Breast epithelium (tissue), 4 donors: ENCODE measurements at places on chromosomes 4 and X. TPM values are rescaled to one million over a fixed set of nuclear protein-coding genes. Genes with fewer than 3 reads are reported as not detected.

Gene NOA1
- total RNA-seq, result 25.4 TPM

Gene GC
- total RNA-seq, result not detected

Gene GCNA
- total RNA-seq, result 3.0 TPM

Gene OTUD6A
- not detected for total RNA-seq

Gene HEPH
- 11.1 TPM for total RNA-seq

- H3K4me3 ChIP-seq, result no peak overlapping the region
- DNase-seq, result no peak
- no peak overlapping the region for H3K27ac ChIP-seq
- no peaks in the 10 kb centered on the region for H3K4me1 ChIP-seq
- no peaks in the 10 kb centered on the region for H3K27me3 ChIP-seq
- H3K36me3 ChIP-seq, result no peaks in the 10 kb centered on the region
Measured at GRCh38 chr4:5747738-5748375, 36.9 kb downstream of the EVC start.

GRCh38 chrX:15815779-15816437, 25.6 kb downstream of the ZRSR2 start:
- no peak overlapping the region for H3K27ac ChIP-seq
- DNase-seq, result no peak
- H3K27me3 ChIP-seq, result no peaks in the 10 kb centered on the region

GRCh38 chr4:6085028-6085690, 66.9 kb upstream of the C4orf50 start:
- H3K4me3 ChIP-seq, result no peak overlapping the region
- H3K36me3 ChIP-seq, result no peaks in the 10 kb centered on the region
- H3K27me3 ChIP-seq, result peaks cover 9% of the 10 kb centered on the region
- DNase-seq, result no peak
- no peak overlapping the region for H3K27ac ChIP-seq

GRCh38 chrX:120604361-120604782, 471 bp downstream of the MCTS1 start:
- DNase-seq, result no peak
- H3K27me3 ChIP-seq, result no peaks in the 10 kb centered on the region
- H3K4me1 ChIP-seq, result no peaks in the 10 kb centered on the region

GRCh38 chr4:6420036-6420435, 52.4 kb downstream of the PPP2R2C start:
- DNase-seq, result no peak
- H3K27me3 ChIP-seq, result peaks cover 13% of the 10 kb centered on the region
- no peak overlapping the region for H3K27ac ChIP-seq
- H3K36me3 ChIP-seq, result no peaks in the 10 kb centered on the region
- H3K4me1 ChIP-seq, result no peaks in the 10 kb centered on the region

- peak overlapping the region; percentile 33 for H3K27ac ChIP-seq
- DNase-seq, result no peak
- no peaks in the 10 kb centered on the region for H3K27me3 ChIP-seq
Measured at GRCh38 chr4:169100670-169101101, 90.6 kb upstream of the CBR4 start.

GRCh38 chr4:175875993-175876771, 64.1 kb upstream of the GPM6A start:
- no peaks in the 10 kb centered on the region for H3K36me3 ChIP-seq
- H3K4me1 ChIP-seq, result no peaks in the 10 kb centered on the region
- no peak overlapping the region for H3K4me3 ChIP-seq
- no peak for DNase-seq
- H3K27ac ChIP-seq, result no peak overlapping the region

- peak overlapping the region; percentile 58 for H3K27ac ChIP-seq
- H3K27me3 ChIP-seq, result no peaks in the 10 kb centered on the region
- H3K4me1 ChIP-seq, result no peaks in the 10 kb centered on the region
- DNase-seq, result peak; percentile 55
Measured at GRCh38 chrX:109843963-109844751, 111.1 kb upstream of the ACSL4 start.

- no peak for DNase-seq
- no peaks in the 10 kb centered on the region for H3K27me3 ChIP-seq
- H3K27ac ChIP-seq, result no peak overlapping the region
- no peaks in the 10 kb centered on the region for H3K4me1 ChIP-seq
- no peaks in the 10 kb centered on the region for H3K36me3 ChIP-seq
Measured at GRCh38 chr4:8916906-8917305, 45.3 kb upstream of the HMX1 start.

GRCh38 chr4:36321176-36321575, 39.8 kb downstream of the DTHD1 start:
- H3K27me3 ChIP-seq, result no peaks in the 10 kb centered on the region
- DNase-seq, result no peak
- H3K36me3 ChIP-seq, result no peaks in the 10 kb centered on the region
- H3K4me1 ChIP-seq, result no peaks in the 10 kb centered on the region
- H3K4me3 ChIP-seq, result no peak overlapping the region
- no peak overlapping the region for H3K27ac ChIP-seq

GRCh38 chr4:4867375-4868039, 8.0 kb downstream of the MSX1 start:
- H3K4me3 ChIP-seq, result peak overlapping the region; percentile 57
- peaks cover 3% of the 10 kb centered on the region for H3K27me3 ChIP-seq
- no peak overlapping the region for H3K27ac ChIP-seq
- no peak for DNase-seq
- H3K36me3 ChIP-seq, result no peaks in the 10 kb centered on the region
- H3K4me1 ChIP-seq, result no peaks in the 10 kb centered on the region

GRCh38 chr4:10123227-10124101, 6.9 kb upstream of the WDR1 start:
- H3K4me1 ChIP-seq, result no peaks in the 10 kb centered on the region
- DNase-seq, result no peak
- H3K27ac ChIP-seq, result no peak overlapping the region
- H3K4me3 ChIP-seq, result no peak overlapping the region
- H3K27me3 ChIP-seq, result no peaks in the 10 kb centered on the region

GRCh38 chr4:86641516-86642090, 47.5 kb downstream of the PTPN13 start:
- no peak for DNase-seq
- no peaks in the 10 kb centered on the region for H3K4me1 ChIP-seq
- no peak overlapping the region for H3K4me3 ChIP-seq
- no peaks in the 10 kb centered on the region for H3K36me3 ChIP-seq
- no peaks in the 10 kb centered on the region for H3K27me3 ChIP-seq
- H3K27ac ChIP-seq, result no peak overlapping the region

DNA sequence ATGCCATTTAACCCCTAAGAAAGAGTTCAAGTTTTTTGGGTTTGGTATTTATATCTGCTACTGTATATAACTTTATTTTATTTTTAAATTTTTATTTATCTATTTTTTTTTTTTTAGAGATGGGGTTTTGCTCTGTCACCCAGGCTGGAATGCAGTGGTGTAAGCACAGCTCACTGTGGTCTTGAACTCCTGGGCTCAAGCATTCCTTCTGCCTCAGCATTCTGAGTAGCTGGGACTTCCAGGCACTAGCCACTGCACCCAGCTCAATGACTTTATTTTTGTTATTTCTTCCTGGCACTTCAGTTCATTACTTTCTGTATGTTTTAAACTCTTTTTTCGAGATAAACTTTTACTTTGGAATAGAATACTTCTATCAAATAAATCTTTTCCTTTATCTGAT, 42.4 kb upstream of the PGAM4 start:
- H3K36me3 ChIP-seq, result no peaks in the 10 kb centered on the region
- no peaks in the 10 kb centered on the region for H3K4me1 ChIP-seq
- H3K27me3 ChIP-seq, result no peaks in the 10 kb centered on the region
- no peak overlapping the region for H3K4me3 ChIP-seq

- no peaks in the 10 kb centered on the region for H3K4me1 ChIP-seq
- DNase-seq, result no peak
- no peaks in the 10 kb centered on the region for H3K27me3 ChIP-seq
- H3K4me3 ChIP-seq, result no peak overlapping the region
- no peak overlapping the region for H3K27ac ChIP-seq
Measured at GRCh38 chr4:151238477-151238876, 38.5 kb upstream of the PRSS48 start.

- no peak for DNase-seq
- no peak overlapping the region for H3K4me3 ChIP-seq
- no peaks in the 10 kb centered on the region for H3K36me3 ChIP-seq
- no peaks in the 10 kb centered on the region for H3K27me3 ChIP-seq
- H3K27ac ChIP-seq, result no peak overlapping the region
Measured at GRCh38 chrX:153931748-153932147, 3.1 kb downstream of the NAA10 start.

GRCh38 chr4:147547314-147548056, 66.6 kb downstream of the EDNRA start:
- DNase-seq, result no peak
- no peaks in the 10 kb centered on the region for H3K27me3 ChIP-seq
- no peaks in the 10 kb centered on the region for H3K4me1 ChIP-seq
- no peak overlapping the region for H3K27ac ChIP-seq

DNA sequence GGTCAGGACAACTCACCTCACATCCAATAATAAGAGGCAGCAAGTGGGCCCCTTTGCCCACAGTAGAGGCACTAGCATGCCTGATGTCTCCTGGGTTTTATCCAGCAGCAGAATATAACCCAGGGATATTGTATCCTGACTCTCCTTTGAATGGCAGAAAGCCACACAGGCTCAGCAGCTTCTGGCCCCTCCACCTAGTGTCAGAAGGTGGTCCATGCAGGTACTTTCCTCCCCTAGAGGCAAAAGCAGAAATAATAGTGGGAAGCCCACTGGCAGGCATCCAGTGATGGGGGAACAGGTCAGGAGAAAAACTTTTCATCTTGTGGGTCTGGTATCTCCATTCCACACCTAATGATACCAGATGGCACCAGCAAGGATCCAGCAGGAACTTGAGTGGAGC, 75.5 kb upstream of the IRS4 start:
- no peak for DNase-seq
- no peaks in the 10 kb centered on the region for H3K4me1 ChIP-seq
- H3K36me3 ChIP-seq, result no peaks in the 10 kb centered on the region
- H3K4me3 ChIP-seq, result no peak overlapping the region

DNA sequence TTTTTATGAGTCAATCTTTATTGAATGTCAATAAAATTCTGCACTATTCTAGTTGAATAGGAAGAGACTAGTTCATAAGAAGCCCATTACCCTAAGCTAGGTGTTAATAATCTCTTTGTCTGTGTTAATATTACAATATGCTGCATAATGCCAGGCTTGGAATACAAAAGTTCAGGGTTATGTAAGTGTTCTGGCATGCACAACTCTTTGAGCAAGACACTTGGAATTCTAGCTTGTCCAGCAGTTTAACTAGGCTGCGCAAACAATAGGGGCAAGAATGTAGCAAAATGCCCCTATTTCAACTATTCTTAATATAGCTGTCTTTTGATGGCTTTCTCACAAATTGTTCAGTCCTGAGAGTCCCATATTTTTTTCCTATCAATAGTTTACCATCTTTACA, 31.3 kb upstream of the ETNPPL start:
- H3K27me3 ChIP-seq, result no peaks in the 10 kb centered on the region
- H3K36me3 ChIP-seq, result no peaks in the 10 kb centered on the region
- no peak overlapping the region for H3K27ac ChIP-seq
- DNase-seq, result no peak
- H3K4me3 ChIP-seq, result no peak overlapping the region
- H3K4me1 ChIP-seq, result peaks cover 4% of the 10 kb centered on the region

DNA sequence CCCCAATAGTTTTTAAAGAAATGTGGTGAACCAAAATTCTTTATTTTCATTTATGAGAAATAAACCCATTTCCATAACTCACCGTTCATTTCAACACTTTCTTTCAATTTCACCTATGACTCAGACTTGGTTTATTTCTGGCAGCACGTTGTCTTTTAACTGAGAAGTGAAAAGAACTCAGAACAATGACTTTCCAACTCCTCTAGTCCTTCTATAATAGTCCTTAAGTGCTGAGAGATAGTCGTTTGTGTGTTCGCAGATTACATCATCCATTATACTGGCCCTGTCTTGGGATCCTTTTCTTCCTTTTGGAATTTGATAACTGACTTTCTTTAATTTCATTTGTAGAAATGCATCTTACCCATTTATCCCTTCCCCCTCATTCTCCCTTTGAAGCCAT, 113.6 kb downstream of the GLUD2 start:
- peaks cover 6% of the 10 kb centered on the region for H3K27me3 ChIP-seq
- H3K36me3 ChIP-seq, result no peaks in the 10 kb centered on the region

DNA sequence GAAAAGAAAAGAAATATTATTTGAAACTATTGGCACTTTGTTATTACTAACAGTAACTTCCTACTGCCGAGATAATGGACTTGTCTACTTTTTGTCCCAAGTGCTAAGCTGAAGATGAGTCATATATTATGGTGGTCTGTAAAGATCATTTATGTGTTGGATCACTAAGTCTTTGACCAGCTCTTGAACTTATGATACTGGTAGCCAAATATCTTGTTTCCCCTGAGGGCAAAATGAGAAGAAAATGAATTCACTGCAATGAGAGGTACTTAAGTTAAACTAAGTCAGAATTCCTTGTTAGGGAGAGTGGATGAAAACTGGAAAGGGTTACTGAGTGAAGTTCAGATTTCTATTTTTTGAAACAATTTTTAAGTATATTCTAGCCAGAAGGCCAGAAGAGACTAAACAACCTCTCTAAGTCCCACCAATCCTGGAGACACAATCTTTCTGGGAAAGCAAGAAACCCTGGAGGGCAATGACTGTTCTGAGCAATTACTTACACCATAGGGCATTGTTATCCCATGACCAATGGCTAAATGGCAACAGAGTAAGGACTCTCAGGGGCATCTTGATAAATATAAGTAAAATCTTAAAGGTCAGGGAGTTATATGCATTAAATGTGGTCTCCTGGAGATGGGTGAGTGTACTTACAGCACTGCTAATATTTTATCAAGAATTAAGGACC, 287.7 kb downstream of the STIM2 start:
- no peak for DNase-seq
- H3K4me1 ChIP-seq, result no peaks in the 10 kb centered on the region
- no peaks in the 10 kb centered on the region for H3K36me3 ChIP-seq
- no peak overlapping the region for H3K27ac ChIP-seq
- H3K4me3 ChIP-seq, result no peak overlapping the region

DNA sequence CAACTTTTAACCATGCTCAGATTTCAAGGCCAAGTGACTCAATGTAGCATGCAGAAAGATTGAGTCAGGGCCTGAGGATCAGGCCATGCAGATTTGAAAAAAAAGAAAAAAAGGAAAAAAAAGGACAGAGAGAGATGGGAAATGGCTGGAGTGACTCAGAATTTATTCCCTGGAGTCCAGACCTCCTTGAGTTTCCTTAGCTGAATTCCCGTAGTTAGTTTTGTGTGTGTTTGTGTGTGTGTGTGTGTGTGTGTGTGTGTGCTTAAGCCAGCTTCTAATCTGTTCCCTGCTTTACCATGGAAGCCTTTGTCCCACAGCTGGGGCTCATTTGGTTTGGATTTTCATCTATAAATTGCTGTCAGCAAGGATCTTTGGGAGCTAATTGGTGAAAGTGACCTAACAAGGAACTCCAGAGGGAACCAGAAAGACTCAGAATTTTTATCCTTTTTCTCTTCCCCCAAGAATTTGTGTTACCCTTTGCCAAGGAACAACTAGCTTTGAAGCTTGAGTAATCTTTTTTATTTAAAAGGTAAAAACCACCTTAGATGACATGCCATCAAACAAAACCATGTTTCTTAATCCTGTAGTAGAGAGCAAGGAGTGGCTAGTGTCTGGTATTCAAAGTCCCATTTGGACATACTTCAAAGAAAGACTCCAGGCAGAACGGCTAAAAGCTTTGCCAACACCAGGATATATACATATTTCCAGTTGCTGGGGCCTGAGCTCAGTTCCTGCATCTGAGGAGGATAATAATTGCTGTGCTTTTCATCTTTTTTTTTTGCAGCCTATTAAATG, 109.0 kb upstream of the DDIT4L start:
- H3K4me1 ChIP-seq, result no peaks in the 10 kb centered on the region
- no peaks in the 10 kb centered on the region for H3K36me3 ChIP-seq
- H3K27me3 ChIP-seq, result no peaks in the 10 kb centered on the region
- no peak overlapping the region for H3K4me3 ChIP-seq
